EH (cell line): ENCODE measurements at places on chromosomes 16 and 17.

GRCh38 chr17:45951403-45951802 lies 47.6 kb upstream of the STH start:
- no peak for DNase-seq

GRCh38 chr17:74404218-74404617 lies 27.7 kb upstream of the GPRC5C start:
- DNase-seq: no peak

- no peak for DNase-seq
These were observed 21.1 kb downstream of the ZNF213 start for GRCh38 chr16:3155972-3156371.

GRCh38 chr17:11252146-11252545 lies 11.1 kb downstream of the SHISA6 start:
- no peak for DNase-seq

GRCh38 chr17:34725725-34726124 lies 146.3 kb downstream of the TMEM132E start:
- no peak for DNase-seq

- peak; percentile 86 for DNase-seq
These were observed 166.3 kb downstream of the MSI2 start for GRCh38 chr17:57422574-57423164.

GRCh38 chr17:45920083-45920482 lies 25.7 kb downstream of the MAPT start:
- no peak for DNase-seq

DNA sequence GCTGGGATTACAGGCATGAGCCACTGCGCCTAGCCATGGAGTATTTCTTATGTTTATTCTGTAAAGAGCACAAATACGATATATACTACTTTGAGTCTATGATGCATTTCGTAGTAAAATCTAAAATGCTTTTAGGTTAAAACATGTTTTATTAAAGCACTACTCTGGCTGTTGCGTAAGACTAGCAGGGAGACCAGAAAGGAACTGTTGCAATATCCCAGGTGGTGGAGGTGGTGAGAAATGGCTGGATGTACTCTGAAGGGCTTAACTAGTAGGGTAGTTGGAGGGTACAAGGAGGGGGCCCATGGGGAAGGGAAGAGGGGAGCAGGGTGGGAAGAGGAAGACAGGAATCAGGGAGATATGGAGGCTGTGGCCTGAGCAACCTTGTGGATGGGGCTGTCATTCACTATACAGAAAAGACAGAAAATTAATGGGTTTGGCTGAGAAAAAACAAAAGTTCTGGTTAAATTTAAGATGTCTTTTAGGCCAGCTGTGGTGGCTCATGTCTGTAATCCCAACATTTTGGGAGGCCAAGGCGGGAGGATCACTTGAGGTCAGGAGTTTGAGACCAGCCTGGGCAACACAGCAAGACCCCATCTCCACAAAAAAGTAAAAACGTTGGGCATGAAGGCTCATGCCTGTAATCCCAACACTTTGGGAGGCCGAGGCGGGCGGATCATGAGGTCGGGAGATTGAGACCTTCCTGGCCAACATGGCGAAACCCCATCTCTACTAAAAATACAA lies 35.8 kb downstream of the ST3GAL2 start:
- peak; percentile 26 for DNase-seq

DNA sequence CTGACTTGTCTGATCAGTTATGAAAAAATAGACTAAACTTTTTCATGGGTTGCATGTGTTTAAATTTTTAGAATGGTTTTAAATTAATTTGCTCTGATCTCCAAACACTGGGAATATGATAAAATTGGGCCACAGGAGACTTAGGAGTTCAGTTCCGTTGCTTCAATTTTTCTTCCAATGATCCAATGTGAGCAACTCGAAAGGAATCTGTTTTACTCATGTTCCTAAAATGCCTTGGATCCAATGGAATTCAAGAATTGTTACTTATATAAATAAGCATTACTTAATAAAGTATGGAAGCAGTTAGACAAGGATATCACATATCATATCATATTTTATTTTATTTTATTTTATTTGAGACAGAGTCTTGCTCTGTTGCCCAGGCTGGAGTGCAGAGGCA lies 56.0 kb upstream of the NACA2 start:
- peak; percentile 84 for DNase-seq

DNA sequence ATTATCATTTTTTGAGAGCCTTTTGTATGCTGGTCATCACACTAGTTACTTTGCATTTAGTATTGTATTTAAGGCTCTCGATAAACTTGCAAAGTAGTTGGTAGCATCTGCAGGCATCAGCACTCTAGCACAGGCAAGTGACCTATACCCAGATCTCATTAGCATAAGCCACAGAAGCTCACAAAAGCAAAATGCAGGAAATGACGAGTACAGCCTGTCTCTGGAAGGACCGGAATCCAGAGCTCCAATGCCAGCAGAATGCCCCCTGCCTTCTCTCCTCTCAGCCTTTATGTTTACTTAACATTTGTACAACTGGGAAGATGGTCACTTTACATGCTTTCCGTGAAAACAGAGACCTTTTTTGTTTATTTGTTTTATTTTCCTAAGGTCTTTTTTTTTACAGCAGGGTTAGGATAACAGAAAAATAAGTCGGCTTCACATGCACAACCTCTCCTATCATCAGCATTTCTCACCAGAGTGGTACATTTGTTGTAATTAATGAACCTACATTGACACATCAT lies 45.4 kb upstream of the MYOCD start:
- DNase-seq: peak; percentile 96
